Activated T-helper 1 cell treated with Interleukin-2 at 50 U/mL for 16 hours (primary cell): ENCODE measurements at places on chromosomes 1 and 21.

- peak; percentile 3 for DNase-seq
These were observed 626 bp downstream of the CXADR start for GRCh38 chr21:17513214-17514123.

DNA sequence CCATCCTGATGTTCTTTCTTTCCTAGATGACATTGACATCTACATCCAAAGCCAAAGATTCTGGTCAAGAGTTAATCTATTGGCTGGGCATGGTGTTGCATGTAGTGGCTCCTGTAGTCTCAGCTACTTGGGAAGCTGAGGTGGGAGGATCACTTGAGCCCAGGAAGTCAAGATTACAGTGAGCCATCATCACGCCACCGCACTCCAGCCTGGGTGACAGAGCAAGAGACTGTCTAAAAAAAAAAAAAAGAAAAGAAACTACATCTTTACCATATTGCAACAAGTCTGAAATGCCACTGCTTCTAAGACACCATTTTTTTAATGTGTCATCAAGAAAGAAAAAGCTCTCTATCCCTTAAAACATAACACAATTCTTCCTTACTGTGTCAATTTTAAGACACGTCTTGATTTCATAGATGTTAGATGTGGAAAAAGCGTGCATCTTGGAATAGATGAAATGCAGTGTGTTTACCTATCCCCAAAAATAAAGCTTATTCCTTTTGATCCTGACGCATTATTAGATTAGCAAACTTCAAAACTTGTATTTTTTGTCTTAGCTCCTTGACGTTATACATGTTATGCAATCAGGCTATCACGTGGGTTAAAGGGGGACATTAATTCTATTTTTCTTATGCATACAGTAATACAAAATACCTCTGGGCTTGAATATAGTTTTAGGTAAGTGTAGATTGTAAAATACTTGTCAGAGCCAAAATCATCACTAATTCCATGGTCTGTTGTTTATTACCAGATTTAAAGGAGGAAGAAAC, 46.3 kb downstream of the ELAPOR1 start:
- DNase-seq: no peak

GRCh38 chr1:36947384-36947783, 86.9 kb downstream of the GRIK3 start:
- no peak for DNase-seq

- DNase-seq: no peak
These were observed 96.3 kb upstream of the CSF3R start for GRCh38 chr1:36579039-36579438.

DNA sequence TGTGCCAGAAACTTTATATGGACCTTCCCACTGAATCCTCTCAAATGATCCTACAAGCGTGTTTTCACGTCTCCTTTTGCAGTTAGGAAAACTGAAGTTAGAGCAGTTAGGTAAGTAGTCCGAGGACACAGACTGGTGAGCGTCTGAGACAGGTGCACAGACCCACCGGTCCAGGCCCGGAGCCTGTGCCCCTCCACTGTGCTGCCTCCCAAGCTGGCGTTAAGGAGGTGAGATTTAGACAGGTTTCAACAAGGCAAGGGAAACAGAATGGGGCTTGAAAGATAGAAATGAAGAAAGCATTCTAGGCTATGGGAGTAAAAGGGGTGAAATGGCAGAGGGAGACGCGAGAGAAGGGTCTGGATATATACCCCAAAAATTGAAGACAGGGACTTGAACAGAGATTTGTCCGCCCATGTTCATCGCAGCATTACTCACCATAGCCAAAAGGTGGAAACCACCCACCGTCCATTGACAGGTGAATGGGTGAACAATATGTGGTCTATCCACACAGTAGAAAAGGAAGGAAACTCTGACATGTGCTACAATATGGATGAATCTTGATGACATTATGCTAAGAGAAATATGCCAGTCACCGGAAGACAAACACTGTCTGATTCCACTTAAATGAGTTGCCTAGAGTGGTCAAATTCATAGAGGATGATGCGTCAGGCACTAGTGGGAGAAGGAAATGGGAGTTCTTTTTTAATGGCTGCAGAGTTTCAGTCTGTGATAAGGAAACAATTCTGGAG, 15.7 kb upstream of the PKP1 start:
- no peak for DNase-seq

GRCh38 chr1:46254668-46255067, 7.1 kb downstream of the RAD54L start:
- no peak for DNase-seq

DNA sequence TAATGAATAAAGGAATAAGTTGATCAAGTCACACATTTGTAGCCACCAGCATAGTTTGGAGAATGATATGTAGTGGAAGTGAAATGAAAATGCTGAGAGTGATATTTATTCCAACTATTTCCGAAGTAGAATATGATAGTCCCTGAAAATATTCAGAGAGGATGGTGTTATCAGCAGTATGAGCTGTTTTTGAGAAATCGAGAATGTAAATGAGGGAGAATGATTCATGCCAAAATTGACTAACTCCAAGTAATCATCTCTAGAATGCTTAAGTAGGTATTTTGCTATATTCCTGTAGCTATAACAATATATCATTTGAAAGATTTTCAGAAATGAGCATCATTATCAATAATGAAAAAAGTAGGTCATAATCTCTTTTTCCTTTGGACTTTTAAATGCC, 178.9 kb downstream of the PDE4B start:
- DNase-seq: no peak

DNA sequence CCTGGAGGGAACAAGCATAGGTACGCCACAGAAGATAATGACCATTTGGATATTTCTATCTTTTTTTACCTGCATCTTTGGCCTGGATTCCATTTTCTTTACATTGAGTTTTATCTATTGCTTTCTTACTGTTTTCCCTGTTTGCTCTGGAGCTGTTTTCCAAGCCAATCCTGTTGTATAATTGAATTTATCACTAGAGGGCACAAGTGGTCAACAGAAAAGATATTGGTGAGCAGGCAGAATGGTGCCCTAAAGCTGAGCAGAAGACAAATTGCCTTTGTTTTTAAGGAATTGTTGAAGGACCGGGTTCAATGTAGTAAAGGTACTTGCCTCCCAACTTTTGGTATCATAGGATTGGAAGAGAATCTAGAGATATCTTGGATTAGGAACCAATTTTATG, 152.8 kb downstream of the PPP1R12B start:
- no peak for DNase-seq

DNA sequence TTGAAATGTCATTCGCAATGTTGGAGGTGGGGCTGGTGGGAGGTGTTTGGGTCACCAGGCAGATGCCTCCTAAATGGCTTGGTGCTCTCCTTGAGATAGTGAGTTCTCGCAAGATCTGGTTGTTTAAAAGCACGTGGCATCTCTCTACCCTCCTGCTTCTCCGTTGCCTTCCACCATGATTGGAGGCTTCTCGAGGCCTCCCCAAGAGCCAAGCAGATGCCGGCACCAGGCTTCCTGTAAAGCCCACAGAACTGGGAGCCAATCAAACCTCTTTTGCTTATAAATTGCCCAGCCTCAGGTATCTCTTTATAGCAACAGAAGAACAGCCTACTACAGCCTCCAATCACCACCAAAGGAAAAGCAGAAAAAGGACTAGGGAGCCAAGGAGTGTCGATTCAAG, 80.5 kb downstream of the PDE9A start:
- DNase-seq: no peak

GRCh38 chr1:3453891-3454810, at the start of gene ARHGEF16:
Gene ARHGEF16 (plus strand): TSS chr1:3454665. CDS start chr1:3463085, 8,420 bp downstream.
- DNase-seq: peak; percentile 14

GRCh38 chr1:33342041-33342723, 21.3 kb upstream of the A3GALT2 start:
- DNase-seq: no peak

DNA sequence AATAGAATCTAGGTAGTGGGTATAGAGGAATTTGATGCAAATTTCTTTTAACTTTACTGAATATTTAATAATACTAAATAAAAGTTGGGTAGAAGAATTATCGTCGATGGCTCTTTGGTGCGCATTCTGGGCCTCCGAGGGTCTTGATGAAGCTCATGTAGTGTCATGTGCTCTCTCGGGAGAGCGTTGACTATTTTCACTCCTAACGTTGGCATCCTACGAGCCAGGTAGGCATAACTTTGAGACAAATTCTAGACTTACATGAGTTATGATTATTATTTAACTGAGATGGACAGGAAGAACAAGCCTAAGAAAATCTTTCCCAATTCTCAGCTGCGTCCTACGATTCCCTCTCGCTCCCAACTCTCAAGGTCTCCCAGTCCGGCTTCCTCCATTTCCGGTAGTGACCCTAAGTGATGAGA, 550 bp upstream of the PCAT6 start:
- no peak for DNase-seq

DNA sequence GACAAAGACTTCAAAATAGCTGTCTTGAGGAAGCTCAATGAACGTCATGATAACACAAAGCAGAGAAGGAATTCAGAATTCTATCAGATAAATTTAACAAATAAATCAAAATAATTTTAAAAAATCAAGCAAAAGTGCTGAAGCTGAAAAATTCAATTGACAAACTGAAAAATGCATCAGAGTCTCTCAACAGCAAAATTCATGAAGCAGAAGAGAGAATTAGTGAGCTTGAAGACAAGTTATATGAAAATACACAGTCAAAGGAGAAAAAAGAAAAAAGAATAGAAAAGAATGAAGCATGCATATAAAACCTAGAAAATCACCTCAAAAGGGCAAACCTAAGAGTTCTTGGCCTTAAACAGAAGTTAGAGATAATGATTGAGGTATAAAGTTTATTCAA, 21.0 kb upstream of the UHMK1 start:
- no peak for DNase-seq

GRCh38 chr1:224430511-224431113, 4.0 kb downstream of the WDR26 start:
- DNase-seq: no peak

DNA sequence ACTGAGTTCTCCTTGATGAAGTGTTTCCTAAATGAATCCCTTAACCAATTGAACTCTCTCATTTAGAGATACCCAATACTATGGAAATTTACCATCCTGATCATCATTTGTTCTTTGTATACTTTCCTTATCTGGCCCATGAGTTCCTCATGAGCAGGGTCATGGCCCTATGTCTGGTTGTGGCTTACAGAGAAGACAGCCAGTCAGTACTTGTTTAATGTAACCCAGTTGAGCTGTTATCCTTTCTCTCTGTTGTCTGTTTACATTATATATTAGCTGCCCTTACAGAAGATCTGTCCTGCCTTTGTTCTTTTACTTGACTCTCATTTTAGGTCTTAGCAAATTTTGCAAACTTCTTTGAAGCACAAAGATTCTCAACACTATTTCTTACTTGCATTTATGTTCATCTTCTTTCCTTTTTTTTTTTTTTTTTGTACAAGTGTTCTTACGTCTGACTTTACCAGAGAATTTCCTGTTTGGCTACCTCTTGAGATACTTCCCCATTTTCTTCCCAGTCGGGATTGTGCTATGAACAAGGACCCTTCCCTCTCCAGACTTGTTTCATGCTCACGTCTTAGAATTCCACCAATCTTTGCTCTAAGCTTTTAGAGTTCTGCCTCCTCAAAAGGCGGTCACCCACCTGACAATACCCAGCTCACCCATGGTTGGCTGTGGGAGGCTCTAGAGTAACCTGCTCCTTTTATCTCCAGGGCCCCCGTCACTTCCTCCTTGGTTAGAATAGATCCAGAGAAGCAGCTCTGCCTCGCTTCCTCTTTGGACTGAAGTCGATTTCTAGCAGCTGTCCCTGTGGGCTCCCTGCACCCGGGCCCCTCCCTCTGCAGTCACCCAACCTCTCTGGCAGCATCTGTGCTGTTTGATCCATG, 53.6 kb upstream of the RUNX1 start:
- peak; percentile 0 for DNase-seq

GRCh38 chr1:197737916-197738315, 37.4 kb downstream of the DENND1B start:
- DNase-seq: no peak

GRCh38 chr21:31977816-31978215, 105.0 kb downstream of the HUNK start:
- DNase-seq: no peak

DNA sequence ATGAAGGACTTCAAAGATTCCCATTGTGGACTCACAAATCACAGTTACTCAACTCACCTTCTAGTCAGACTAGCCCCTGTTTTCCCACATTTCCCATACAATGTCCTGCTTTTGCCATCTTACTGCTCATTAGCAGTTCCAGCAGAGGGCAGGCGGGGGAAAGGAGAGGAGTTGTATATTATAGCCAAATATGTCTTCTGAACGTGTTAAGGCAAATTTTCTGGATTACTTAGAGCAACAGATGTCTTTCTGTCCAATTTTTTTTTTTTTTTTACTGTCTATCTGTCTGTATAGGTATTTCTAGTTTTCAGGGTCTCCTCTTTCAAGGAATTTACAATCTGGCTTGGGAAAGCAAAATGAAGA, 29.9 kb upstream of the DDAH1 start:
- DNase-seq: no peak

DNA sequence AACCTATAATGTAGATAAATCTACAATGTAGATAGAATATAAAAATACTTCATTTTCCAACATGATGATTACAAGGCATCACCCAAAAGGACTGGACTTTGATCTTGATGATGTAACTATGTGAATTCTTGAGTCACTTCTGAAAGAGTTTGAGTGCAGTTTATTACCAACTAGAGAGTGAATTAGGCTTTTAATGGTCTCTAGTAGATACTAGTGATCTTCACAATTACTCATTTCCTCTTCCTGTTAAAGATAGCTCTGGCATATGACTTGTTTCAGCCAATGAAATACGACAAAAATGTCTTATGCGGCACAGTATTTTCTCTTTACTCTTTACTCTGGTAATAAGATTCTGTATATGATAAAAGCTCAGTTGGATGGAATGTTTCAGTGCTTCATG, 1588.1 kb upstream of the B3GALT2 start:
- no peak for DNase-seq

GRCh38 chr1:42223036-42223435, 58.5 kb upstream of the GUCA2A start:
- DNase-seq: no peak

GRCh38 chr1:221979444-221980032, 237.6 kb upstream of the DUSP10 start:
- DNase-seq: no peak

GRCh38 chr1:2016123-2016522, 3.0 kb upstream of the GABRD start:
- DNase-seq: no peak

- DNase-seq: no peak
These were observed 40.2 kb downstream of the NID1 start for GRCh38 chr1:236024641-236025040.

GRCh38 chr21:27206368-27206982, 239.6 kb upstream of the ADAMTS5 start:
- DNase-seq: no peak

GRCh38 chr21:32253215-32253641, 25.6 kb downstream of the MIS18A start:
- no peak for DNase-seq

GRCh38 chr1:20733360-20733975, 965 bp upstream of the SH2D5 start:
- DNase-seq: no peak

- DNase-seq: no peak
These were observed 655.7 kb upstream of the ADAMTS5 start for GRCh38 chr21:27622631-27623030.
